ENCODE measurements at places on chromosomes 6 and 20. TPM values are rescaled to one million over a fixed set of nuclear protein-coding genes. Genes with fewer than 3 reads are reported as not detected.

DNA sequence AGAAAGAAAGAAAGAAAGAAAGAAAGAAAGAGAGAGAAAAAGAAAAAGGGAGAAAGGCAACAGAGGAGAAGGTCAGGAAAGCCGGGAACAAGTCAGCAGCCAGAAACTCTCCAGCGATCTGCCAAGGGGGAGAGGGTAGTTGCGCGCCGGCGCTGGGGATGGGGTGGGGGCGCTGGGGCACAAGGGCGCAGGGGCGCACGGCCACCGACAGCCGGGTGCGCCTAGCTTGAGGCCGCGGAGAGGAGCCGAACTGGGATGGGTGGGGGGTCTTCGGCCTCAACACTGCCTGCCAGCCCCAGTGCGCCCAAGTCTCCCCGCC is 533 bp upstream of the RSPO3 start:
- no peak for DNase-seq

DNA sequence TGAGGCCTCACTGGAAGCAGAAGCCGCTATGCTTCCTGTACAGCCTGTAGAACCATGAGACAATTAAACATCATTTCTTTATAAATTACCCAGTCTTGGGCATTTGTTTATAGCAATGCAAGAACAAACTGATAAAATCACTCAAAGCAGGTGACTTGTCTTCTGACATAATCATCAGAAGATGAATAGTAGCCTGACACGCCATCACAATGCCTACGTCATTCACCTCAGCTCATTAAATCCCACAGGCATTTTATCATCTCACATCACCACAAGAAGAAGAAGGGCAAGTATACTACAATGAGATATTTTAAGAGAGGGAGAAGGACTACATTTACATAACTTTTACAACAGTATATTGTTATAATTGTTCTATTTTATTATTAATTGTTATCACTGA is 3.1 kb upstream of the CAP2 start:
- no peak for DNase-seq

DNA sequence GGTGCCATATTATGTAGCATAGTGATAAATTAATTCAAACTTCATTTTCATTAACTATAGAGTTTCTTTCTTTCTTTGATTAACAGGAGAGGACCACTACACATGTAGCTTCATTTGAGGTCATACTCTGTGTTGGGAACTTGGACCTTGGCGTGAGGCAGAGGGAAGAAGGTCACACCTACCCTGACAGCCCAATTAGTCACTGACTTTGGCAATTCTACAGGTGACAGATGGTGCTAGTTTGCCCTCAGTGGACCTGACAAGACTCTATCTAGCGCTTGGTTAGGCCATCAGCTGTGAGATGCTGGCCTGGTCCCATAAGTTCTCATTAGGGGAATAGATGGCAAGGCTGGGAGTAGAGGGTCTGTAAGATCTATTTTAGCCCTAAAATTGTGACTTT is 14.2 kb downstream of the SLX4IP start:
- no peak for DNase-seq

DNA sequence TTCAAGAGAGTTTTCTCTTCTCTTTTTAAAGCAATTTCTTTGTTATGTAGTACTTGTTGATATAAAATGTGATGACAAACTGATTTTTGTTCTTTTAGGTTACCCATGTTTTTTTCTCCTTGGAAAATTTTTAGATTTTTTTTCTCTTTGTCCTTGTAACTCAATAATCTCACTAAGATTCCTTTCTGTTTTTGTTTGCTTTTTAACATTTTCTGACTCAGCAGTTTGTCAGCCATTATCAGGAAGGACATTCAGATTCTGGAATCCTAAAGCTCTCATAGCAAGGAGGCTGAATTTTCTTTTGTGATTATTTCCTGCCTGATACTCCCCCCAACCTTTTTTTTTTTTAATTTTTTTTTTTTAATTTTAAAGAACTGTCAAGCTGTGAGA is 75.2 kb upstream of the CITED2 start:
- no peak for DNase-seq

GRCh38 chr6:14283600-14284235 is 166.1 kb downstream of the CD83 start:
- DNase-seq: peak; percentile 31

DNA sequence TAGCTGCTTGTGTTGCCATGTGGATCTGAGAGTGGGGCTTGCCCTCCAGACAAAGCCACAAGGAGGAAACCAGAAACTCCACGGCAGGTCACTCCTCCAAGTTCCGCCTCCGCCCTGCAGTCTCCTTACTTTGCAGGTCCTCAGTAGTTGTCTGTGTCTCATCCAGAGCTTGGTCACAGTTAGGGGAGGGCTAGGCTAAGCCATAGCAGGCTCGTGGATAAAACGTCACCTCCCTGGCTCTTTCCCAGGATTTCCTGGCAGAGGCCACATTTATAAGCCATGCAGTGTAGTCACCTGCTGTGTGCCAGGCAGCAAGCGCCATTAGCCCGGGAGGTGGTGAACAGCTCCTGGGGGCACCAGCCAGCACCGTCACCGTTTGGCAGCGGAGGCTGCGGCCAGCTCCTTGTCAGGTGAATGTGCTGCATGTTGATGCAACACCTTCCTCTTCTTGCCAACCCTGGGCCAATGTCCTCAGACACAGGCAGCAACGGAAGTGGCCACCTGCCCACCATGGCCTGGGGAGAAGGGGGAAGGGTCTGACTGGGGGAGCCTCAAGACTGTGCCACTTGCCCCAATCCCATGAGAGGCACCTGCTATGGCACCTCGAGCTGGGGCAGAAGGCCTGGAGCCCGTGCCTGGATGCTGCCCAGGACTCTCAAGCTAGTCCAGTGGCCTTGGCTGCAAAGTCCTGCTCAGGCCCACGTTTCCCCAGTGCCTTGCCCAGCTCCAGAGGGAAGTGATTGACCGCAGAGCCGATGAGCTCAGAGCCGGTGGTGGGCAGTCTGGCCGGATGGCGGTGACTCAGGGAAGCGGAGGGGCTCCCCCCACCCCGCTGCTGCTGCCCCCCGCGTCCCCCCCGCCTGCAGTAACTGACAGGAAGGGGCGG is 39.0 kb upstream of the SLCO4A1 start:
- no peak for DNase-seq

- peak; percentile 0 for DNase-seq
Observed at GRCh38 chr6:96923871-96924493, 546 bp upstream of the KLHL32 start.

DNA sequence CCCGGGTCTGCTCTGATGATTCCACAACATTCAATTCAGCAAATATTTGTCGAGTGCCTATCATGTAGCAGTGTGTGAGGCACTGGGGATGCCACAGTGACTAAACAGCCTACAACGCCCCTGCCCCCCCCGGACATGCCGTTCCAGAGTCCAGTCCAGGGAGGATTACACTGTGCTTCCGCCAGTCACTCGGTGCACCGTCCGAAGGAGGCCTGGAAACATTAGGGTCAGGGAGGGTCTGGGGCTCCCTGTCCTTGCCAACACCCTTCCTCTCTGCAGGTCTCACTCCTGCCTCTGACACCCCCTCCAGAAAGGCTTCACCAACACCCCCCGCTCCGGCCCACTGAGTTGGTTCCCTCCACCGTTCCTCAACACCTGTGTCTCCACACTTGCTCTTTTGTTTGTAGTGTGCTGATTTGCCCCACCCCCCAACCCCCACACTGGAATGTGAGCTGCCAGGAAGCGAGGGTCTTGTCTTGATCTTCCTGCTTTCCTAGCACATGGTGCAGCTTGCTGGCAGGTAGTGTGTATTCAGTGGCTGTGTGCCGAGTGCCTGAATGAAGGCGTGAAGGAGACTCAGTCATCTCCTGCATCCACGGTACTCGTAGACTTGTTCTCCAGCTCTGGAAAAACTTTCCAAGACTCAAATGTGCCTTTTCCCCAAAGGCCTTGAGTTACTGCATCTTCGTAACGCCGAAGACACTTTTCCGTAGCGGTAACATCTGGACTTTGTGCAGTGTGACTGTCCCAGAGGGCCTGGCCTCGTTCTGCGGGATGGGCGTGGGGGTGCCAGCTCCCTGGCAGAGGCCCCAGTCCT is 150.4 kb downstream of the ZDHHC14 start:
- no peak for DNase-seq

DNA sequence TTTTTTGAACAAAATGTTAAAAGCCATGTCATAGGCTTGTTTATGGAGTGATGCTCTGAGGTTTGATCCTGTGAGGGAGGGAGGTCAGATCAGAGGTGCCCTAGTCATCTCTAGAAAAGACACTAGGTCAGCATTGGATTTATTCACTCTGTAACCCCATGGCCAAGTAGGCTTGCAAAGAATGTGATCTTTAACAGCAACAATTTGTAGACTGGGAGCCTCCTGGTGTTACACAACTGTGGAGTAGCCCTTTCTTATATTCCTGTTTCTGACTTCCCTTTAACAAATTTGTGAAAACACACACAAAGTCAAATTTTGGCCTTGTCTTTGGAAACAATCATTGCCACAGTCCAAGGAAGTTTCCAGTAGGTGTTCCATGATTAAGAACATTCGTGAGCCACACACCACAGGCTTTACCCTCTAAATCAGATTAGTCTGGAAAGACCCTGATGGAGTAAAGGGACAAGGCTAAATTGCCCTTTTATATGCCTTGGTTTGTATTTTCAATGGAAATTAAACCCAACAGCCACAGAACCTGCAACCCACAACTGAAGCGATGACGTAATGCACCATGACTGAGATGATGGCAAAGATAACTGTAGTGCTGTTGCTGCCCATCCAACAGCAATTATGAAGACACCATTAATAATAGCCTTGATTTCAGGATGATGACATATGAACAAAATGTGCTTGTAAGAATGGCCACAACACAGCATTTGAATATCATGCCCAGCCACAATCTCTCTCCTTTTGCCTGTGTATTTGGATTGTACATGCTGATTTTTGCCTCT is 22.1 kb downstream of the SCP2D1 start:
- DNase-seq: no peak

GRCh38 chr6:123808556-123808955 is 4.9 kb downstream of the NKAIN2 start:
- no peak for DNase-seq

- no peak for DNase-seq
Observed at GRCh38 chr20:36607586-36608387, 2.2 kb downstream of the RAB5IF start.

Gene PPIL1
- total RNA-seq: 37.0 TPM

Gene ARMC12
- 4.1 TPM for total RNA-seq

Gene CLIC5
- 24.5 TPM for total RNA-seq

Gene MLN
- not detected for total RNA-seq

Gene TMEM244
- not detected for total RNA-seq
